ENCODE measurements at places on chromosomes 7 and 10.

GRCh38 chr10:123642293-123642692 is 23.9 kb upstream of the GPR26 start:
- DNase-seq, result no peak

DNA sequence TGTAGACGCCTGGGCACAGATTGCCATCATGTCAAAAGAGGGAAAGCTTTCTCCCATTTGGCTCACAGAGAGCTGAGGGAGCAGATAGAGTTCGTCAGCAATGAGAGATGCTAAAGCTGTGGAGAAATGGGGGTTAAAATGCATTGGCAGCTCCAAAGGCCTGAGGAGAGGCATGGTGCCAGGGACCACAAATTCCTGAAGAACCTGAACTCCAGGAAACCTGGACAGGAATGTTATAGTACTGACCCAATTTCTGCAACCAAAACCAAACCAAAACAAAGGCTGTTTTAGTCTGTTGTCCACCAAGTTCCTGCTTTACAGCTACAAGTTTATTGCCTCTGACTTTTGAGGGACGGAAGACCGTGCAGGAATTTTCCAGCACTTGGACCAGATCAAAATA is 575.7 kb downstream of the REEP3 start:
- no peak for DNase-seq

DNA sequence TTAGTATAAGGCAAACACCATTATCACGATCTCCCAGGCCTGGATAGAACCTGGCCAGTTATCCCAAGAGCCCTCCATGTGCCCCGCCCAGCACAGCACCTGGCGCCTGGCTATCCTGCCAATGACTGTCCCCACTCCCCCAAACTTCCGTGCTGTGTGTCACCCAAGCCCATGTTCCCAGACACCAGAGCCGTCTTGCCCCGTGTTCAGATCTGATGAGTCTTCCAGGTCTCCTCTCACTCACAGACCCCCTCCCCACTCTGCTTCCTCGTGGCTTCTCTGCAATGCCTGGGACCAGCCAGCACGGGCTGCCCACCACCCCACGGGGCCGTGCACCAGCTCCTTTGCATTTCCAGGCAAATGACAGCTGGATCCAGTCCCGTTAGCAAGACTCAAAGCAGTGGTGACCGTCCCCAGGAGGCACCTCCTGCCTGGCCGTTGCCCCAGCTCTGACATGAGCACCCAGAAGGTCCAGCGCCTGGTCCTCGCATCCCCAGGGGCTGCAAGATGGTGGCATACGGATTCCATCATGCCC is 43.8 kb upstream of the INPP5A start:
- DNase-seq, result no peak

GRCh38 chr10:3057946-3058345 is 9.4 kb upstream of the PFKP start:
- no peak for DNase-seq

DNA sequence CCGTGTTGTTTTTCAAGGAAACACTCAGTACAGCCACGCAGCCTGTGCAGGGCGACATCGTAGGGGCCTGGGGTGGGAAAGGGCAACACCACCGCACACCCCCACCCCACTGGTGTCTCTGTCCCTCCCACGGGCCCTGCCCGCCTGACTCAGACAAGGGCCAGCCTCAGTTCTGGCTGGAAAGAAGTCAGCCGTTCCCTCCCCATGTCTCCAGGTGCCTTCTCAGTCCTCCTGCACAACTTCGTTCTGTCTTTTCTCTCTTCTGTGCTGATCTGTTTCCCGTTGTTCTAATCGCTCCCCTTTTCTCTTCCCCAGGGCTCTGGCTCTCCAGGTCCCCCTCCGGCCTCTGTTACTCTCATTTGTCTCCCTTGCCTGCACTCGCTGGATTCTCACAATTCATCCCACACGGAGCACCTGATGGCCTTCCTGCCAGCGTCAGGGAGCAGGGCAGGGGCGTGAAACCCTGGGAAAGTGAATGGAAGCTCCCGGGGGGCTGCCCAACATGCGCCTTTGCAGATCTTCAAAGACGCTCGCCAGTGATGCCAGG is 97.7 kb downstream of the WDR37 start:
- no peak for DNase-seq

DNA sequence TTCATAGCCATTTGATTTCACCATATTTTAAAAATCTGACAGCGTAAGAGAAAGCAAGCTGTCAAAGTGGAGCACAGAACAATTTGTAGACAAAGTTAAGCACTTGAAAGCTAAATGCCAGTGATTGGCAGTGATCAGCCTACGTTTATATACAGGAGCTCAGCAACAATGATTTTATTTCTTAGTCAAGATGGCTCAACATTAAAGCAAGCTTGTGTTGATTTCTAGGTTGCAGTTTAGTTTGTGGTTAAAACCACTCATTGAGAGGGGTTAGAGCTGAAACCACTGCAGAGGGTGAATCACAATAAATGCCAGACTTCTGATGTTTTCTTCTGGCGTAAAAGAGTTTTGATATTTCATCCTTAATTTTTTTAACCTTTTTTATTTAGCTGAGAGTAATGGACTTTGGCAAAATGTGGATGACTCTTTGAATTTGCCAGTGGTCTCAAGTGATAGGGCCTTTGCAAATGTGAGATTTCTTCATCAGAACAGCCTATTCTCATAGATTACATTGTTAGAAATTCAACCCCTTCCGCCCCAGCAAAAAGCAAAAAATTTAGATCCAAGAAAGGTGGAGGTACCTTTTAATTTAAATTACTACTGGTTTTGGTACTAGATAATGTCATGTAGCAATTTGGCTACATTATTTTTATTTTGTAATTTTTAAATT is 73.8 kb downstream of the SHOC2 start:
- no peak for DNase-seq

GRCh38 chr10:7333961-7334641 is 76.7 kb downstream of the SFMBT2 start:
- no peak for DNase-seq

- DNase-seq, result no peak
Observed at GRCh38 chr7:45177801-45178200, 20.2 kb downstream of the RAMP3 start.

- DNase-seq, result no peak
Observed at GRCh38 chr7:80183900-80184685, 49.5 kb downstream of the GNAI1 start.

DNA sequence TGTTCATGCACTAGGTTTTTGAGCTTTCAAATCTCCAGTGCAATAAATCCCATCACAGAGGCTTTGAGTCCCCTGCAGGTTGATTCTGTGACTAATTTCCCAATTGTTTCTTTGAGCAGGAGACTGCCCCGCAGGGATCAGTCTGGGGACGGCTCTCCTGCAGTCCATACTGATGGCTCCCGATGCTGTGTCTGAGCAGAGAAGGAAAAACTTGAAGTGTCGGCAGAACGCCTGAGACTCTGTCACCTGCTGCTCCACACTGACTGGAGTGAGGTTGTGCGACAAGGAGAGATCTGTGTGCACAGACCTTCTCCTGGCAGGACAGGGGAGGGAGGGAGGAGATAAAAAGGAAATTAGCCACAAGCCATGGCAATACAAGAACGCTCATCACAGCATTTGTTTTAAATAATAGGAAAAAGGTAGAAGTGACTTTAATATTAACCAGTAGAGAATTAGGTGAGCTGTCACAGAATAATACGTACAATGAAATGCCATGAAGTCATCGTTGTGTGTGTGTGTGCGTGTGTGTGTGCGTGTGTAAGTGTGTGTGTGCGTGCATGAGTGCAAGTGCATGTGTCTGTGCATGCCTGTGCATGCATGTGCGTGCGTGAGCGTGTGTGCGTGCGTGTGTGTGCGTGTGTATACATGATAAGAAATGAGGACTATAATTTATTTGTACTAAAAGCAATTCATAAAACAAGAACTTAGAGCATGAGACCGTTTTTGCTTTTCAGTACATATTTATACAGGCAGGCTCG is 38.2 kb downstream of the HTR5A start:
- no peak for DNase-seq

DNA sequence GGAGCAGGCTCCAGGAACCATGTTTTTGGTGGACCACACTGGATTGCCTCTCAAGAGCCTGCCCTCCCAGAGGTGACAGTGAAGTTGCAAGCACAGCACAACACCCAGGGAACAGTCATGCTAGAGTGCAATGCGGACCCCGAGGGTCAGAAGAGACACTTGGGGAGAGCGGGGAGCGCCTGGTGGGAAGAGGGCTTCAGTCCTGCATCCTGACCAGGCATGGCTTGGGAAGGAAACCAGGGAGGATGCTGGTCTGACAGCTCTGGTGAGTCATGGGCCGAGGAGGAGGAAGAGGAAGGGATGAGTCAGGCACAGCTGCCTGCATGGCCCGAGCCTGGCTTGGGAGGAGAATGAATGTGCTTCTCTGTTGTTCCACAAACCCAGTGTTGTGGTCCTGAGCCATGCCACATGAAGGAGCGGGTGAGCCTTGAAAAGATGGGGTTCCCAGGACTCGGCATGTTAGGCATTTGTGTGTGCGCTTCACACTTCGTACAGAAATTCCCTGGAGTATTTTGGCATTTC is 29.5 kb upstream of the ANKRD2 start:
- peak; percentile 60 for DNase-seq

- DNase-seq, result peak; percentile 39
Observed at GRCh38 chr7:71733107-71733870, 601.3 kb downstream of the GALNT17 start.

DNA sequence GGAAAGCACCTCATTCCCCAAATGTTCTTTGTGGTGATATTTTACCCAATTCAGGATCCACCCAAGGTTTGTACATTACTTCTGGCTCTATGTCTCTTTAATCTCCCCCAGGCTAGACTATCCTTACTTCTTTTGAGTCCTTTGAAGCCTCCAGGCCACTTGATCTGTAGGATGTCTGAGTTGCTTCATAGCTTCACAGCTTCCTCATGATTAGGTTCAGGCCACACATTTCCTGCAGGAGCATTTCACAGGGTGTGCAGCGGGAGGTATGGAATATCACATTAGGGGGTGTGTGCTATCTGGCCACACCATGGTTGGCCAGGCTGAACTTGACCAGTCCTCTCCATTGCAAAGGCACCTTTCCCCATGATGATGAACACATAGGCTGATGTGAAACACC is 18.7 kb downstream of the TSPAN15 start:
- DNase-seq, result no peak

GRCh38 chr10:35400595-35401268 is 64.4 kb downstream of the CCNY start:
- DNase-seq, result no peak

DNA sequence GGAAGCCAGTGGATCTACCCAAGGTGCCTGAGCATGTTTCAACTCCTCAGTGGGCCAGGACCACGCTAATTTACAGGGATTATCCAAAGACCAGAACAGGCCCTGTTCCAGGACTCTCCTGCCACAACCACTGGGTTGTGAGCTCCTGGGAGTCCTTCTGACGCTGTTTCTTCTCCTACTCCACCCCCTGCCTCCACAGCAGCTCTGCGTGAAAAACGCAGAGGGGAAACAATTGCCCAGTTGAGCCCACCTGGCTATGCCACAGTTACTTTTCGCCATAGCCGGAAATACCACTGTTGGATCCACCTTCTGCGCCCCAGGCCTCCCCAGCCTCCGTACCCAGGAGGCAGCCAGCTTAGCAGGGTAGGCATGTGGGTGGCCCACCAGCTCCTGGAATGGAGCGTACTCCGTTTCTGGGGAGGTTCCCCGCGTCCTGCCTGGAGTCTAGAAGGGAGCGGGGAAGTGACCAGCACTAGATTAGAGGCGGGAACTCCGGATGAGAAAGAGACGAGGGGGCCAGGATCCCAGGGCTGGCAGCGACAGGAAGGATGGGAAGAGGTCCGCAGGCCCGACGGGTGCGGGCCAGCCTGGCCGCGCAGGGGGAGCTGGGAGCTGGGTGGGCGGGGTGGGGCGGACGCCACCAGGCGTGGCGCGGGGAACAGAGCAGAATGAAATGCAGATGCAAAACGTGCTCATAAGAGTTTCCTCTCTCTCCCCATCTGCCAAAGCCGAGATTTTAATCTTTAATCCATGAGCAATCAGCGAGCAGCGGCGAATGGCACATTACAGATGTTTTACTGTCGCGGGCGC is 32.1 kb upstream of the PAX2 start:
- no peak for DNase-seq

DNA sequence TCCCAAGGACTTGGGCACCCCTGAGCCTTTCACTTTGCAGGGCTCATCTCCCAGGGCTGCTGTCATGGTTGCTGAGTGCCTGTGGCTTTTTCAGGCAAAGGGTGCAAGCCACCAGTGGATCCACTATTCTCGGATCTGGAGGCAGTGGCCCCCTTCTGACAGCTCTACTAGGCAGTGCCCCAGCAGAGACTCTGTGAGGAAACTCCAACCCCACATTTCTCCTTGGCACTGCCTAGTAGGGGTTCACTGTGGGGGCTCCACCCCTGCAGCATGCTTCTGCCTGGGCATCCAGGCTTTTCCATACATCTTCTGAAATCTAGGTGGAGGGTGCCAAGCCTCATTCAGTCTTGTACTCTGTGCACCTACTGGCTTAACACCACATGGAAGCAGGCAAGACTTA is 675.0 kb upstream of the MBL2 start:
- DNase-seq, result no peak

DNA sequence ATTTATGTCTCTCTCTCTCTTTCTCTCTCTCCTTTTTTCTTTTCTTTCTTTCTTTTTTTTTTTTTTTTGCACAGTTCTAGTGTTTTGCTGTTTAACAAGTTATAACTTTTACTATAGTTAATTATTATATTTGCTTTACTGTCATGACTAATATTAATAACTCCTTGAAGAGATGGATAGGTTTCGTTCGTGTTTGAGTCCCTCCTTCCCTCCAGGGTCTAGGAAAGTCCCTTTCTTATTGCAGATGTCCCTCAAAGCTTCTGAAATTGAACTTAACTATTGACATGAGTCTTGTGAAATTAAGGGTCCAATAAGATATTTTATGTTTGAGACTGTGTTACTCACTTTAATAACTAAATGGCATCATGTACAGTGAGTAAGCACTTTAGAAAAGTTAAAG is 131.4 kb downstream of the PLXDC2 start:
- no peak for DNase-seq

DNA sequence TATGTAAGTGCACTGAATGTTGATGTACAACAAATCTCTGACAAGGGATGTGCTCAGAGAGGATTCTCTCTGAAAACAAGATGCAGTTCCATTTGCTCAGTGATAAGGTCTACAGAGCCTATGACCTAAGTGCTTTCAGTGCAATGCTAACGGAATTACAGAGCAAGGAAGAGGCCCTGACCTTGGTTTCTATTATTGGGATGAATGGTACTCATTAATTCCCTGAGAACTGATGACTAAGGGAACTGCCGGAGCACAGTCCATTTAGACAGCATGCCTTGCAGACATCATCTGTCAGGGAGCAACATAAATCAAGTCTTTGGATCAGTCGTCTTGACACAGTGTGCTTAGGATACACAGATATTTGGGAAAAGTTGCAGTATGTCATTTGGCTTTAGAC is 340.8 kb downstream of the PHTF2 start:
- DNase-seq, result no peak

GRCh38 chr7:41861642-41862041 is 158.8 kb upstream of the INHBA start:
- DNase-seq, result peak; percentile 75

GRCh38 chr10:92914478-92915325 is 66.4 kb downstream of the EXOC6 start:
- peak; percentile 48 for DNase-seq
